ENCODE measurements at places on chromosomes 3 and 15. TPM values are rescaled to one million over a fixed set of nuclear protein-coding genes. Genes with fewer than 3 reads are reported as not detected.

Gene ZCWPW2
- total RNA-seq = 0.88 TPM

Gene FGF12
- not detected for total RNA-seq

Gene AP4E1
- total RNA-seq = 23.3 TPM

Gene XCR1
- not detected for total RNA-seq

Gene WNT5A
- total RNA-seq = 145 TPM

Gene C3orf80
- total RNA-seq = 2.2 TPM

Gene KNG1
- not detected for total RNA-seq

Gene CD86
- total RNA-seq = 0.29 TPM

Gene IQSEC1
- total RNA-seq = 28.3 TPM

Gene AZI2
- total RNA-seq = 215 TPM

Gene CCDC174
- 16.2 TPM for total RNA-seq

Gene AADAC
- total RNA-seq = not detected

Gene RARRES1
- 19.5 TPM for total RNA-seq

Gene NTRK3
- total RNA-seq = 0.72 TPM

Gene CNTN6
- total RNA-seq = not detected

Gene MYZAP
- not detected for total RNA-seq

Gene CDHR4
- not detected for total RNA-seq

Gene KCNAB1
- 0.36 TPM for total RNA-seq

Gene LSAMP
- 3.3 TPM for total RNA-seq

Gene LACTB
- 52.8 TPM for total RNA-seq

Gene UBP1
- total RNA-seq = 77.4 TPM

Gene OXTR
- total RNA-seq = 6.2 TPM

Gene CCDC54
- total RNA-seq = not detected

Gene GOLGA8S
- under 0.01 TPM for total RNA-seq

Gene SLC9C1
- not detected for total RNA-seq

Gene LMAN1L
- under 0.01 TPM for total RNA-seq

Gene ISL2
- total RNA-seq = 0.29 TPM

Gene FEZF2
- total RNA-seq = not detected

Gene GAP43
- total RNA-seq = 2.1 TPM

Gene GRIP2
- 1.4 TPM for total RNA-seq

Gene MYLK
- 232 TPM for total RNA-seq

Gene CKMT1A
- total RNA-seq = not detected

Gene GOLGA6L10
- 1.4 TPM for total RNA-seq

Gene ITPKA
- 0.29 TPM for total RNA-seq

Gene ARGFX
- total RNA-seq = not detected

Gene HHLA2
- total RNA-seq = not detected

Gene MOBP
- not detected for total RNA-seq

Gene NAALADL2
- 23.5 TPM for total RNA-seq

Gene C3orf18
- total RNA-seq = 18.8 TPM

Gene TRANK1
- 29.8 TPM for total RNA-seq

Gene ROBO2
- 0.36 TPM for total RNA-seq

Gene BLOC1S6
- total RNA-seq = 103 TPM

Gene ESYT3
- 0.59 TPM for total RNA-seq

Gene SMCO1
- total RNA-seq = not detected

Gene FHIT
- total RNA-seq = 3.3 TPM

Gene CGGBP1
- 111 TPM for total RNA-seq

Gene HEG1
- total RNA-seq = 114 TPM

Gene HYAL3
- total RNA-seq = 1.8 TPM

Gene EOMES
- total RNA-seq = not detected

Gene TP63
- 1.8 TPM for total RNA-seq

Gene GABRR3
- not detected for total RNA-seq

Measured in osteoblast (primary cell).